Right lobe of liver (tissue), 6 donors: ENCODE measurements at places on chromosomes 2 and 18. TPM values are rescaled to one million over a fixed set of nuclear protein-coding genes. Genes with fewer than 3 reads are reported as not detected.
A peak's percentile ranks its signal among the peaks of the same experiment; 100 is the strongest.

Gene IL1RL1
- total RNA-seq = 18.0 TPM

- H3K36me3 ChIP-seq = no peaks in the 10 kb centered on the region
- H3K27me3 ChIP-seq = no peaks in the 10 kb centered on the region
- no peak overlapping the region for H3K27ac ChIP-seq
- H3K4me1 ChIP-seq = no peaks in the 10 kb centered on the region
These were observed 65.9 kb upstream of the WIPF1 start for GRCh38 chr2:174663550-174663949.

GRCh38 chr2:116810645-116811044 lies 1003.8 kb upstream of the DDX18 start:
- H3K27me3 ChIP-seq = no peaks in the 10 kb centered on the region
- no peak for DNase-seq
- no peaks in the 10 kb centered on the region for H3K4me1 ChIP-seq
- H3K27ac ChIP-seq = no peak overlapping the region
- H3K36me3 ChIP-seq = no peaks in the 10 kb centered on the region

DNA sequence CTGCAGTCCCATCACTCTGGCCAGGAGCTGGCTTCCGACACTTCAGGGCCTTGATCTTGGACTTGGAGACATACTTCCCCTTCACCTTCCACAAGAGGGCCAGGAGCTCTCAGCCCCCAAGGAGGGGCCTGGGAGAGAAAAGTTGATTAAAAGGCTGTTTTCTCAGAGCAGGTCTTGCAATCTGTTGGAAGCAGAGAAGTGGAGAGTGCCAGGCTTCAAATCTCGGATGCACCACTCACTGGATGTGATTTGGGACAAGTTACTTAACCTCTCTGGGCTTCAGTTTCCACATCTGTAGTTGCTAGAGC lies 255.3 kb downstream of the CYP26B1 start:
- no peak overlapping the region for H3K27ac ChIP-seq
- no peaks in the 10 kb centered on the region for H3K27me3 ChIP-seq
- no peaks in the 10 kb centered on the region for H3K36me3 ChIP-seq
- DNase-seq = no peak
- no peak overlapping the region for H3K4me3 ChIP-seq

DNA sequence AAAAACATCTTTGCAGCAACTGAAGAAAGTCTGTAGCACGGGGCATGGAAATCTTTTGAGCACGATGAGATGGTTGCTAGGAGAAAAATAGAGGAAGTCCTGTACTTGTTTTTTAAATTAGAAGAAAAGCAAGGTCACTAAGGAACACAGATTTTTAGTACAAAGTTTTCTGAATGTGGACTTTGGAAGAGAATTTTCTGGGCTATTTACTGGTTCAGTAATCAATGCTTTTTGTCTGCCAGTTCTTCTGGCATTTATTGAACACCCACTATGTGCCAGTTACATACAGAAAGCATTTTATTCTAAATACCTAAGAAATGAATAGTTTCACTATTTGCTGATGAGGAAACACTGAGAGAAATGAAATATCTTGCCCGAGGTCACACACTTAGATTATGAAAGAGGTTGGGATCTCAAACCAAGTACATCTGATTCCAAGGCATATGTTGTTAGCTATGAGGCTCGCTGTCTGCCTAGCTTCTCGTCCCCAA lies 15.6 kb upstream of the MAP3K20 start:
- no peaks in the 10 kb centered on the region for H3K27me3 ChIP-seq
- no peak for DNase-seq
- peak overlapping the region; percentile 63 for H3K27ac ChIP-seq
- no peak overlapping the region for H3K4me3 ChIP-seq

- no peaks in the 10 kb centered on the region for H3K27me3 ChIP-seq
- no peak overlapping the region for H3K4me3 ChIP-seq
- no peaks in the 10 kb centered on the region for H3K36me3 ChIP-seq
- no peak overlapping the region for H3K27ac ChIP-seq
These were observed 20.1 kb downstream of the PELI1 start for GRCh38 chr2:64124168-64124567.

Gene ARHGEF33
- 0.11 TPM for total RNA-seq

DNA sequence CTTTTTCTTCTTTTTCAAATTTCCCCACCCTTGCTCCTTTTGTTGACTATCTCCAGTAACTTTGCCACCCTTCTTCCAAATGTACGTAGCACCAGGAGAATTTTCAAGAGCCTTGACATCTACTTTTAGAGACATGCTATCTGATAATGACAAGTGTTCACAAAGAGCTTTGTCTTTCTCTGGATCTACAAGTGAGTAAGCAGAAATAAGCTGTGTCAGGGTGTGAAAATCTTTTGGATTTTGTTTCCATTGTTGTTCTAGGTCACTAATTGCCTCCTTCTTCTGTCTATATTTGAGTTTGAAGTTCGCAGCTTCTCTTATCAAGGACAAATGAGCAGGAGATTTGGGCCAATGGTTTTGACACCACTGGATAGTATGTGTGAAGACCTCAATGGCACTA lies 8.4 kb upstream of the C18orf32 start:
- no peak overlapping the region for H3K27ac ChIP-seq
- H3K36me3 ChIP-seq = peaks cover 6% of the 10 kb centered on the region
- H3K4me1 ChIP-seq = peaks cover 10% of the 10 kb centered on the region
- H3K27me3 ChIP-seq = no peaks in the 10 kb centered on the region

Gene MDH1B
- total RNA-seq = not detected

Gene PARD3B
- total RNA-seq = 8.0 TPM

DNA sequence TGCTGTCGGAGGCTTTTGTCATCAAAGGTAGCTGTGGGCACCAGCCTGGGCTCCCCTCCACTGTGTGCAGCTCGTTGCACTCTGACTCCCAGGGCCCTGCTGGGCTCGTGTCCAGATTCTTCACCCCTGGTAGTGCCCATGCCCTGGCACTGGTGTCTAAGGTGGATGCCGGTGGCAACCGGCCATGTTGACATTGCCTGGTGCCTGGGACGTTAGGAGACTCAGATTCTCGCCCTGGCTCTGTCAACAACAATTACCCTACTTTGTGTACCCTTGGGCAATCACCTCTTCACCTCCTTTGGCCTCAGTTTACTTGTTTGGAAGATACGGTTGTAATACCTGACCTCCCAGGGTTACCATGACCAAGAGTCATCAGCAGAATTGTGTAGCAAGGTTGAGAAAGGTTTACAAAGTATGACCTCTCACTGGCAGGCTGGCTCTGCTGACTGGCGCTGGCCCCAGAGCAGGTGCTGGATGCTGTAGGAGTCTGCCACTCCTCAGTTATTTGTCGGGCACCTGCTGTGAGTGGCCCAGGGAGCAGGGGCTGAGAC lies 41.5 kb upstream of the MCFD2 start:
- no peaks in the 10 kb centered on the region for H3K36me3 ChIP-seq
- no peaks in the 10 kb centered on the region for H3K27me3 ChIP-seq
- H3K4me1 ChIP-seq = peaks cover 3% of the 10 kb centered on the region
- peak; percentile 91 for DNase-seq
- no peak overlapping the region for H3K4me3 ChIP-seq

- H3K27ac ChIP-seq = no peak overlapping the region
- DNase-seq = no peak
- no peak overlapping the region for H3K4me3 ChIP-seq
These were observed 445.6 kb upstream of the CELF4 start for GRCh38 chr18:38010971-38011857.

Gene LBX2
- 1.4 TPM for total RNA-seq

- H3K4me1 ChIP-seq = no peaks in the 10 kb centered on the region
- H3K27ac ChIP-seq = no peak overlapping the region
- H3K27me3 ChIP-seq = no peaks in the 10 kb centered on the region
- DNase-seq = no peak
- no peak overlapping the region for H3K4me3 ChIP-seq
- H3K36me3 ChIP-seq = no peaks in the 10 kb centered on the region
These were observed 10.7 kb downstream of the TEX51 start for GRCh38 chr2:126909366-126909765.

DNA sequence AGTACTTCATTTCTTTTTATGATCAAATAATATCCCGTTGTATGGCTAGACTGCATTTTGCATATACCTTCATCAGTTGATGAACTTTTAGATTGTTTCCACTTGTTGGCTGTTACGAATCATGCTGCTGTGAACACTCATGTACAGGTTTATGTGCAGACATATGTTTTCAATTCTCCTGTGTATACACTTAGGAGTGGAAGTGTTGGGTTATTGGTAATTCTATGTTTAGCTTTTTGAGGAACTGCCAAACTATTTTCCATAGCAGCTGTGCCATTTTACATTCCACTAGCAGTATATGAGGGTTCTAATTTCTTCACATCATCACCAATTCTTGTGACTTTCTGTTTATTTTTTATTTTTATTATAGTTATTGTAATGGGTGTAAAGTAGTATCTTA lies 32.1 kb upstream of the LCLAT1 start:
- H3K4me1 ChIP-seq = no peaks in the 10 kb centered on the region
- H3K27me3 ChIP-seq = no peaks in the 10 kb centered on the region
- DNase-seq = no peak
- no peak overlapping the region for H3K27ac ChIP-seq
- H3K36me3 ChIP-seq = no peaks in the 10 kb centered on the region

Gene POTEC
- total RNA-seq = not detected

DNA sequence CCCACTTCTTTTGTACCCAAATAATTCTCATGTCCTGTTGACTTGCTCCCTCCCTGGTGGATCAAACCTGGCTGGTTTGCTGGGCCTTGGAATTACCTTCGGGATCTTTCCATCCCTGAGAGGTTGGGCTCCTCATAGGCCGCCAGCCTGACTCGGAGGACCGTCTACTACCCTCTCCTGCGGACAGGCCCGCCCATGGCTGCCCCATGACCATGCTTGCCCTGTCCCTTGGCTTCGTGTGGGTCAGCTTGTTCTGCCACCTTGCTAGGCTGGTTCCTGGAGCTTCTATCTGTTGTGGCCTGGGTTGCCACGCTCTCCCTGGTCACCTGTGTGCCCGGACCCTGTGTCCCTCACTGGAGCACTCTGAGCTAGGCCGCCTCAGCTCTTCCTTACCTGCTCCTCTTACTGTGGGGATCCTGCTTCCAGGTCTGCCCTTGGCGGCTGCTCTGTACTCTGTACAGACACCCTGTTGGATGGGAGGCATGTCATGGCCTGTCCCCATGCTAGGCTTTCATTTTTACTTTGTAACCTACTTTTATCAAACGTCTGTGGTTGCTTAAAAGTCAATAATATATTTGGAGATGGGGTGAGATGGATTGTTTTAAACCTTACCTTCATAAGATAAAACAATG lies 29.7 kb upstream of the FHL2 start:
- H3K36me3 ChIP-seq = no peaks in the 10 kb centered on the region
- H3K27me3 ChIP-seq = no peaks in the 10 kb centered on the region
- no peak overlapping the region for H3K4me3 ChIP-seq
- H3K27ac ChIP-seq = no peak overlapping the region
- H3K4me1 ChIP-seq = no peaks in the 10 kb centered on the region

Gene TM4SF20
- not detected for total RNA-seq

GRCh38 chr2:160564591-160564990 lies 71.0 kb upstream of the RBMS1 start:
- H3K27me3 ChIP-seq = no peaks in the 10 kb centered on the region
- H3K4me1 ChIP-seq = no peaks in the 10 kb centered on the region
- DNase-seq = no peak
- H3K4me3 ChIP-seq = no peak overlapping the region
- H3K36me3 ChIP-seq = no peaks in the 10 kb centered on the region

Gene GCG
- not detected for total RNA-seq

GRCh38 chr2:184879671-184880070 lies 281.3 kb downstream of the ZNF804A start:
- H3K36me3 ChIP-seq = no peaks in the 10 kb centered on the region
- no peaks in the 10 kb centered on the region for H3K27me3 ChIP-seq
- H3K27ac ChIP-seq = no peak overlapping the region
- DNase-seq = no peak

DNA sequence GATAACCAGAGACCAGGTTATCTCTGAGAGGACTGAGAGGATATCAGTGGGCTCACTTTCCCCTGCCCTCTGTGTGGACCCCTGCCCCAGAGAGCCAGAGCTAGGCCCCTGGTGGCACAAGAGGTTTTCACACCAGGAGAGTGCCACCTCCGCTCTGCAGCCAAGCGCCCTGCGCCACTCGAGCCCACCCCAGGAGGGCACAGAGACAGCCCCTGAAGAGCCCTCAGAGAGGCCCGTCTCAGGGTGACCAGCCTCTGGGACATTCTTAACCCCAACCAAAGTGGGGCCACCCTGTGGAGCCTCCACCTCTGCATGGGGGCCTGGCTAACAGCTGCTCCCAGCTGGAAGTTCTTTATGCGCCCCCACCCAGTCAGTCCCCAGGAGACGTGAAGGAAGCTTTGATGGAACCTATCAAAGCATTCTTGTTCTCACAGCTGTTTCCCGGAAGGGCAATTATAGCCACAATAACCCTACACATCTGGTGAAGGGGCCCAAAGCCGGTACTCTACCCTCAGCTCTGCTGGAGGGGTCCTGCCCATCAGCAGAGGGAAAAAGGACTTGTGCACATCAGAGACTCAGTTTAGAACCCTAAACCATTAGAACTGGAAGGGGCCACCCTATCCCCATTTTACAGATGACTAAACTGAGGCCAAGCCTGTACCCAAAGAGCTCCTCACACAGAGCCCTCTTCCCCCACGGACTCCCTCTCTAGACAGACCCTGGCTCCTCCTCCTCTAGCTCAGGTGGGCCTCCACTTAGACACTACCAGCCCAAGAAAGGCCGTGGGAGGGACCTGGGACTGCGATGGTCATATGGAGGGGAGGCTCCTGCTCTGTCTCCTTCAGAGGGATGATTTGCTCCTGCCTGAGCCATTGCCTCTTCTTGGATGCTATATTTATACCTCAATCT lies 101.1 kb downstream of the ZFP36L2 start:
- H3K27me3 ChIP-seq = no peaks in the 10 kb centered on the region
- H3K36me3 ChIP-seq = no peaks in the 10 kb centered on the region
- no peak overlapping the region for H3K27ac ChIP-seq
- H3K4me3 ChIP-seq = no peak overlapping the region
- no peak for DNase-seq

Gene SATB2
- 7.3 TPM for total RNA-seq

Gene SLC14A1
- 1.9 TPM for total RNA-seq

- no peaks in the 10 kb centered on the region for H3K27me3 ChIP-seq
- H3K4me3 ChIP-seq = no peak overlapping the region
- no peak overlapping the region for H3K27ac ChIP-seq
- H3K36me3 ChIP-seq = no peaks in the 10 kb centered on the region
- DNase-seq = no peak
These were observed 28.6 kb downstream of the TTC21B start for GRCh38 chr2:165924946-165925345.

Gene C2orf15
- 0.46 TPM for total RNA-seq

Gene GCKR
- 129 TPM for total RNA-seq

Gene SFTPB
- not detected for total RNA-seq

DNA sequence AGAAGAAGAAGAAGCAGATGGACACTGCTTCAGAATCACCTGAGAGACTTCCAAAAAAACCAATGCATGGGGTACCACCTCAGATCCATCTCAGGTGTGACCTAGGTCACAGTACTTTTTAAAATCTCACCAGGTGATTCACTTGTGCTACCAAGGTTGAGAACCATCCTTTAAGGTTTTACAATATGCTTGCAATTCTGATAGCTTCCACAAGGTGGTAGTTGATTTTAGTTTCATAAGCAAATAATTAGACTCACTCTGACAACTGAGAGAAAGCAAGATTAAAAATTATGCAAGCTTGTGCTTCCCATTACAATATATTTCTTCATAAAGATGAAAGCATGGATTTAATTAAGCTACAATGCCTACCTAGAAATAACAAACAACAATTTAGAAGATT lies 355.1 kb downstream of the EN1 start:
- no peaks in the 10 kb centered on the region for H3K27me3 ChIP-seq
- H3K4me3 ChIP-seq = no peak overlapping the region
- H3K4me1 ChIP-seq = no peaks in the 10 kb centered on the region
- DNase-seq = no peak
- H3K27ac ChIP-seq = no peak overlapping the region
